Ammon's horn (tissue), 1 donor: ENCODE measurements at places on chromosomes 3 and 15.

GRCh38 chr3:170467007-170467406 is 48.3 kb downstream of the CLDN11 start:
- DNase-seq: peak; percentile 89

DNA sequence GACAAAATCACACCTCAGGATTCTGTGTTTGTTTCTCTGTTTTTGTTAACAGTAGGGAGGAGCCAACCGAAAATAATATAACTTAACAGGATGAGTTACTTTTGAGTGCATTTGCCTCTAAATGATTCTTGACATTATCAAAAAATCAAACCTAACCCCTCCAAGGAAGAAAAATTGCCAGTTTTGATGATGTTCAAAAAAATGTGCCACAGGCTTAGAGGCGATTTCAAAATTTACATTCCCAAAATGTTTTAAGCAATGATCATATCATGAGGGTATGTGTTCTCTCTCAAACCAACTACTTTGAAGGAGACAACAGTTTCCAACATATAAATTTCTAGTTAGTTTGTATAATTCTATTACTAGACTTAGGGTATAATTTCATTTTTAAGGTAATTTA is 6.7 kb downstream of the VGLL3 start:
- no peak for DNase-seq

DNA sequence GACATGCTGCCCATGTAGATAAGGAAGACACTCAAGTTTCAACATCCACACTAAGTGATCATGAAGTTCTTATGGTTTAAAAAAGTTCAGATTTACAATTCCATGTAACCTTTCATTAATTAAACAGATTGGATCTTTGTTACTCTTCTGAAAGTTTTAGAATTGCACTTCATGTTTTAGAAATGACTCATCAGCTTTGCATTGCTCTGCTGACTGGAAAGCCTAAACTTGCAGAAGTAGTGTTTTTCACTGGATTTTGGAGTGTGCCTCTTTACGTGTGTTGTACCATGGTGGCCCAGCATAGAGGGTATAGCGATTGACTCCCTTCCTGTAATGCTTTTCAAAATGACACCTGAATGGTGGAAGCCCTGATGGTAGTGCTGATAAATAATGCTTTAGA is 157.9 kb downstream of the BBX start:
- no peak for DNase-seq

GRCh38 chr3:141074529-141074928 is 23.4 kb downstream of the SPSB4 start:
- no peak for DNase-seq

DNA sequence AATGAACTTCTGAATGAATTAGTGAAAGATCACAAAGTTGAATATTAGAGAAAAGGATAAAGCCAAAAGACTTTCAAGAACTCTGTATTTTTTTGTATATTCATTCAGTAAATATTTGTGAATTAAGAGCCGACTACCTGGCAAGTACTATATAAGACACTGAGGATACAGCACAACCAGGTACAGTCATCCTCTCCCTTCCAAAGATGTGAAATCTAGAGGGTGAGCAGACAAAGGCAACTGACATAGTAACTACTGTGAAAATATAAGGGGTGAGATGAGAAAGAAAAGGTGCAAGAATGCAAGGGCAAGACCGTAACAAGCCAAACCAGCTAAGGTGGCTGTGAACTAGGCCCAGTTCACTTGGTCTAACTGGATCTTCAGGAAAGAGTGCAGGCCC is 974.6 kb upstream of the CFAP20DC start:
- DNase-seq: no peak

- DNase-seq: no peak
These were observed 10.3 kb upstream of the PPARG start for GRCh38 chr3:12278566-12278965.

DNA sequence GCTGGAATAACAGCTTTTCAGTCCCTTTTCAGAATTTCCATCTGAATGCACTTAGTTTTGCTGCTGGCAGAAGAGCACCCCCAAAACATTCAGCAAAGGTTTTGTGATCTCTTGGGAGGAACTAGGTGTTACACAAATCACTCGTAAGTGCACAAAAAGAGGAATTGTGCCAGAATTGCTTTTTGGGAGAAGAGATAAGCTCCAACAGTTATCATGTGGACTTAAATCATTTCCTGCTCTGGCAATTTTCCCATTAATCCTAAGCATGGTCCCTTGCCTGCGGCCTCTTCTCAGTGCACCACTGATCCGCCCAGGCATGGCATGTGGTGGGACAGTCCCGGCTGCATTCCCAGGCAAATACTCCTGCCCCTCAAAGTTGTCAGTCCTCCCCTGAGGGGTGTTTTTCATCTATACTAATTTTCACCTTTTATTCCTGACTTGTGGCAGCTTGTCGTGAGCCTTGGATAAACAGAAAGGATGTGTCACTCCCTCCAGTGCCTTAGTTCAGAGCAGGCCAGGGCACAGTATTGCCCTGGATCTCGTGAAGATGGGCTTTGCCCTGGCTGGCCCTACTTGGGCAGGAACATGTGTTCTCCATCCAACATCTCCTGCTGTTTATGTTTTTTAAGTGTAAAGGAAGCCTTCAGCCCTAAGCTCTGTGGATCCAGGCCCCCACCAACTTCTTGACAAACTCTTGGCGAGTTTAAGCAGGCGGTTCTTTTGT is 44.6 kb upstream of the VILL start:
- no peak for DNase-seq

DNA sequence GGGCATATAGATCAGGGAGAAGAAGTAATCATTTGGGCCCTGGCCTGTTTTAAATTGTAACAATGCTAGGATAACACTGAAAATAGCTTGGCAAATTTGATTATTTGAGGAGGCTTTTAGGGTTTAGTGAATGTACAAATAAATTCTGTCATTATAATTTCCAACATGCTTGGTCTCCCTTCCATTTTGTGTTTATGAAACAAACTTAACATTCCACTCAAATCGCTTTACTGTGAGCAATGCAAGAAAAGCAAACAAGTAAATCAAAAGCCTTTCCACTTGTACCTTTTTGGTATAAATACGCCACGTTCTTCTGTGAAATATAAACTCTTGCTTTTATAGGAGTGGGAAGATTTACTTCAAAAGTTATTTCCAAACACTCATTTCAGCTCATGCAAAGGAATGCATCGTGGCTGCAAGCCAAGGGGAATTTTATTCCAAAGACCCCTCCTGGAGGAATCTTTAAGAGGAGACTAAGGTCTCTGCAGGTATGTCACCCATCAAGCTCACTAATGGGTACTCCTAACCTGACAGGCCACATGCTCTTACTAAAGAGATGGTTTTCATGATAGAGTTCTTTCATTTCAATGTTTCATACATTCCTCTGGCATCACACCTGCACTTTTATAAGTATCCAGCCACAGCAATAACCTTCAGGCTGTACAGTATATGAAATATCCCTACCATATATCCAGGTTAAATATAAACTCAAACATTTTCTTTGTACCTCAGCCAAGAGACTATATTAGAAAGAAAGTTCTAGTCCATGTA is 115.2 kb downstream of the P3H2 start:
- DNase-seq: no peak

- no peak for DNase-seq
These were observed 86.6 kb downstream of the SNRK start for GRCh38 chr3:43372809-43373559.

- DNase-seq: no peak
These were observed 2.7 kb downstream of the SLC22A14 start for GRCh38 chr3:38284756-38285150.

GRCh38 chr3:143604402-143605185 is 243.7 kb downstream of the SLC9A9 start:
- no peak for DNase-seq

- no peak for DNase-seq
These were observed 542.5 kb upstream of the UBE2E2 start for GRCh38 chr3:22660606-22661005.

GRCh38 chr3:194274424-194275085 is 76.6 kb downstream of the CPN2 start:
- DNase-seq: no peak

GRCh38 chr3:127139601-127140500 is 53.1 kb upstream of the PRR23E start:
- DNase-seq: no peak

GRCh38 chr3:51687431-51688205 is 16.6 kb downstream of the TEX264 start:
- DNase-seq: no peak

DNA sequence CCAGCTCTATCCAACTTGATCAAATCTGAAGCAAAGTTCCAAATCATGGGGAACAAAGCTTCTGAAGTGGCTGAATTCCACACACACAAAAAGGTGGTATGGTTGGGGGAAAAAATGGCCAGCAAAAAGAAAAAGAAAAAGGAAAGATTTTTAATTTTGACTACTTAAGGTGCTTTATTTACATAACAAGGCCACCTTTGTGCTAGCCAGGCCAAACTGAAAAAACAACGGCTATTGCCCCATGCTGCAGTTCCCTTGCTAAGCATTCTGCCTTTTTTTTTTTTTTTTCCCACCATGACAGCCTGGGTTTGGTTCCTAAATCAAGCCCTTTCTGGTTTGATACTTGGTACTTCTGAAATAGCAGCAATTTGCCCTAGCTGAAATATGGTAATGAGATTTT is 66.5 kb upstream of the DAZL start:
- no peak for DNase-seq

GRCh38 chr15:97817276-97817890 is 143.1 kb upstream of the ARRDC4 start:
- no peak for DNase-seq
